Right renal pelvis (tissue), 4 donors: ENCODE measurements at places on chromosomes 12 and 14. TPM values are rescaled to one million over a fixed set of nuclear protein-coding genes. Genes with fewer than 3 reads are reported as not detected.

The GZMB gene
- 0.51 TPM for polyA plus RNA-seq

The KCNH3 gene
- 4.1 TPM for polyA plus RNA-seq

The KERA gene
- not detected for polyA plus RNA-seq

The NOVA1 gene
- 32.1 TPM for polyA plus RNA-seq

The KLRF1 gene
- polyA plus RNA-seq = 0.65 TPM

The REC8 gene
- polyA plus RNA-seq = 60.0 TPM

GRCh38 chr12:94615260-94616181 is 34.8 kb downstream of the TMCC3 start:
- DNase-seq = no peak

DNA sequence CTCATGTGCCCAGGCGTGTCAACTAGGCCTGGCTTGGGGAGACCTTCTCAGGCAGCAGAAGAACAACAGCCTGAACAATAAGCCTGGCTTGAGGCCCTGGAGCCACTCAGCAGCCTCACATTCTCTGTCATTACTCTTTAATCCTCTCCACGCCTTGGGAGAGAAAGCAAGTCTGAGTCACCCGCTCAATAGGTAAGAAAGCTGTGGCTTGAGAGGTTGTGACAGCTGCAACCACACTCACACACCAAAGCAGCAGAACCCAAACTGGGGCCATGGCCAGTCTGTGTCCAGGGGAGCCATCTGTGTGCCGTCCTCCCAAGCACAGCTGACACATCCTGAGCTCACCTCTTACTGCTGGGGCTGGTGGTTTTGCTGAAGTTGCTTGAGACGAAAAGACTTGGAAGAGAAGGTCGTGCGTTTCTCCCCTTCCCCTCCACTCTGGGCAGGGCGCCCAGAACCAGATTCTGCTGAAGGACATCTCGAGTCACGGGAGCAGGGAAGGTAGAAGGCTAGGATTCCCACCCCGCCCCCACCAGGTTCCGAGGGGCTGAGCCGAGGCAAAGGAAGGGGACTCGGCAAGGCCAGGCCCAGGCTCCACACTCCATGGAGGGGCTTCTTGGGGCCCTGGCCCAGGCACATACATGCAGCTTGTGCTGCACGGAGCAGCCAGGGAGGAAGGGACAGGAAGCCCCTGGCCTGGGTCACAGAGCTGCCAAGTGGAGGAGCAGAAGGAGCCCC is 5.5 kb downstream of the TMEM63C start:
- no peak for DNase-seq

DNA sequence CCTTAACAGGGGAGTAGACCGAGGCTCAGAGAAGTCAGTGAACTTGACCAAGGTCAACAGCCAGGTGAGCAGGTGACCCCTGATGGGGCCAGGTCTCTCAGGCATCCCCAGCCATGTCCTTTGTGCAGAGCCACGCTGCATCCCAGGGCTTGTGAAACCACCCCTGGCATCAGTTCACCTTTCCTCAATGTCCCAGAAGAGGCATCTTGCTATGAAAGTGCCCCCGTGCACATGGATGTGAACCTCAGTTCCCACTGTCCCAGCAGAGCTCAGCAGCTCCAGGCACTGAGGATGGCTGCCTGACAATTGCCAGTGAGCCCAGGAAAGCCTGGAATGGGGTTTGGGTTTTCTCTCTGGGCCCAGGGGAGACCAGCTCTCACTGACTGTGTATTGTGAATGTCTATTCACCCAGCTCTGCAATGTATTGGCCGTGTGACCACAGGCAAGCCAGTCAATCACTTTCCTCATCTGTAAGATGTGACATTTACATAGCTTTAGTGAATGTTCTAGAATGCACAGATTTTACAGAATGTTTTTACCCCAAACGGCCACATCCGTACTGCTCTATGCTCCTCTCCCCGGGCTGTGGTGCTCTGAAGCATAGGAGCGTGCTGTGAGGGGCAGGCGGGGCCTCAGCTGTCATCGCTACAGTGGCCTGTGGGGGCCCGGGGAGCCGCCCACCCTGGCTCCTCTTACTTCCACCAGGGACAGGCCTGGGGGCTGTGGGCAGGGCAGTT is 4.9 kb downstream of the CACNA2D4 start:
- no peak for DNase-seq

- DNase-seq = no peak
Measured at GRCh38 chr12:117178301-117178700, 12.0 kb downstream of the FBXO21 start.

DNA sequence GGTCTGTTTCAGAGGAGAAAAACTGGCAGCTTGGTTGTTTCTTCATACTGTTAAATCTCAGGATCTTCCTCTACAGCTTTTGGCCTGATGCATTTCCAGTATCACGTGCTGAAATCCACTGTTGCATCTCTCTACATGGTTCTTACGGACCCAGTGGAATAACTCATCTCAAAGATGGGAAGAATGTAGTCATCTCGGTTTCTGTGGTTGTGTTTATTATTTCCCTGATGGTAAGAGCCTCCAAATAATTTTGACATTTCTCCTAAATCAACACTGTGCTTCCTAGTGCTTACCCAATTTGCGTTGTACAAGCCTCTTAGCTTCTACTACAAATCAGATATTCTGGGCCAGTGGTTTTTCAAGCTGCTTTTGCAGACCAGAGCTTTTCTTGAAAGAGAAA is 812.8 kb downstream of the C12orf50 start:
- no peak for DNase-seq

DNA sequence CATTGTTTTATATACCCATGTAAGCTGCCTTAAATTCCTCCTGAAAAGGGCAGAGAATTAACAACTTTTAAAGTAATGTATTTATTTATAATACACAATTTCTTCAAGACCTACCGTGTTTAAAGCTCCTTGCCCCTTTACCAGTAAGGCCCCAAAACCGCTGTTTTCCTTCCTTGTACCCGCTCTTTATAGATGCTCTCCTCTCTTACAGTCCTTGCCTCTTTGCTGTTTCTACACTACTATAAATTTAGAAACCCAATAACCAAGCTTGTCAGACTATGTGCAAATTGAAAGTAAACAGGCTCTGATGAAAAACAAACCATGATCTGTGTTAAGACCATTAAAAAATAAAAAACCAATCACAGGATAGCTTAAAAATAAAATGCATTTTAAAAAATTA is 3.9 kb downstream of the MPHOSPH9 start:
- DNase-seq = no peak

DNA sequence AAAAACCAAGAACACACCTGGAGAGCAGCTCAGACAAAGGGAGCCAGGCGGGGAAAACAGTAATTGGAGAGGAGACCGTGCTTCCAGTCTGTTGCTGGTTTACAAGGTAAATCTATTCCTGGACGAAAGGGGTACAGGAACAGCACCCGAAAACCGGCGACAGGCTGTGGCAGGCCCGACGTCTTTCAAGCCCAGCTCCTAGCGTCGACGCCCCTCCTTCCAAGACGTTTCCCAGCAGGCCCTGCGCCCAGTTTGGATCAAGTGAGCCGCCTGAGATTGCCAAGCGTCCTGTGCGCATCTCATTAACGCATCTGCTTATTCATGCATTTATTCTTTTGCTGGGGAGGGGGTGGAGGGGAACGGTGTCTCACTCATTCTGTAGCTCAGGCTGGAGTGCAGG is 1.4 kb downstream of the C12orf56 start:
- no peak for DNase-seq

DNA sequence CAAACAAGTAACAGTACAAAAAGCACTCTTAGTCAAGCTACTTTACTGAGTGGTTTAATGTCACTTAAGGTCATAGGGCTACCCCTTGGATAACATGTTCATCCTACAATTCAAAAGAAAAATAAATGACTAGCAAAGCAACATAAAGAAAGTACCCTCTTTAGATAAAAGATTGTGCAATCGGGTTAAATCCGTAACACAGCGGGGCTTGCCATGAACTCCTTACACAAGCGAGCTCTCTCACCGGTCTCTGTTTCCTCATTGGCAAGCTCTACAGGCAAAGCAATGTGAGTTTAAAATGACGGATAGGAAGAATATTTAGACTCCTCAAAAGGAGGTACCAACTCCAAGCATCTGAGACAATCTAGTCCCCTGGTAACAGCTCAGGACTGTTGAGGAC is 140.6 kb downstream of the EGLN3 start:
- no peak for DNase-seq
